Progenitor cell of endocrine pancreas (in vitro differentiated cells): ENCODE measurements at places on chromosomes 12 and 14.

GRCh38 chr12:47910981-47911380 is 6.2 kb upstream of the VDR start:
- H3K4me1 ChIP-seq, result peaks cover 6% of the 10 kb centered on the region
- no peak overlapping the region for H3K4me3 ChIP-seq
- no peak for DNase-seq
- H3K27me3 ChIP-seq, result peaks cover 40% of the 10 kb centered on the region

DNA sequence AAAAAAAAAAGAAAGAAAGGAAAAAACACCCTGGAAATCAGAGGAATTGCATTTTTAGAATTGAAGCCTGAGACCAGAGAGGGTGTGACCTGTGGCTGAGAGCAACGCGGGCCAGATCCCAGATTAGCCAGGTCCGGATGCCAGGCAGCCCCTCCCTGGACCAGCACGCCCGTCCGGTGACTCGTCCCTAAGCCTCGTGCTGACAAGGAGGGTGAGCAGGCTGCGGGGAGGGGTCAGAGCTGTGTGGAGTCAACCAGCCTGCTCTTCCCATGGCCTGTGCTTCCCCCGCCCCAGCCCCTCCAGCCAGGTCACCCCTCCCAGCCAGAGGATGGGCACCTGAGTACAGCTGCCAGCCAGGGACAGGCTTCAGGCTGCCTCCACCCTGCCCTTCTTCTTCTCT is 4.2 kb upstream of the KLC1 start:
- H3K27ac ChIP-seq, result no peak overlapping the region
- H3K27me3 ChIP-seq, result peaks cover 6% of the 10 kb centered on the region
- peaks cover 2% of the 10 kb centered on the region for H3K4me1 ChIP-seq
- no peak for DNase-seq

- DNase-seq, result no peak
- H3K27me3 ChIP-seq, result peaks cover 12% of the 10 kb centered on the region
- peak within 1 kb of the TSS; percentile 14 for H3K27ac ChIP-seq
- H3K36me3 ChIP-seq, result no peaks in the 10 kb centered on the region
Observed at GRCh38 chr12:12070674-12071656, at the start of gene BCL2L14. TSS of gene BCL2L14 (plus strand) at chr12:12070939. CDS start at chr12:12079306, 8,367 bp downstream.

DNA sequence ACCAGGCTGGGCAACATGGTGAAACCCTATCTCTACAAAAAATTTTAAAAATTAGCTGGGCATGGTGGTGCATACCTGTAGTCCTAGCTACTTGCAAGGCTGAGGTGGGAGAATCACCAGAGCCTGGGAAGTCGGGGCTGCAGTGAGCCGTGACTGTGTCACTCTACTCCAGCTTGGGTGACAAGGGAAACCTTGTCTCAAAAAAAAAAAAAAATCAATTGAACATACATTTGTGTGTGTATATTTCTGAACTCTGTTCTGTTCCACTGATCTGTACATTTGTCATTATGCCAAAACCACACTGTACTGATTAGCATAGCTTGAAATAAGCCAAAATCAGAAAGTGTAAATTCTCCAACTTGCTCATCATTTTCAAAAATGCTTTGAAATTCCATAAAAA is 254.6 kb downstream of the SOX5 start:
- no peaks in the 10 kb centered on the region for H3K27me3 ChIP-seq
- no peak for DNase-seq
- peaks cover 17% of the 10 kb centered on the region for H3K36me3 ChIP-seq
- no peak overlapping the region for H3K27ac ChIP-seq

DNA sequence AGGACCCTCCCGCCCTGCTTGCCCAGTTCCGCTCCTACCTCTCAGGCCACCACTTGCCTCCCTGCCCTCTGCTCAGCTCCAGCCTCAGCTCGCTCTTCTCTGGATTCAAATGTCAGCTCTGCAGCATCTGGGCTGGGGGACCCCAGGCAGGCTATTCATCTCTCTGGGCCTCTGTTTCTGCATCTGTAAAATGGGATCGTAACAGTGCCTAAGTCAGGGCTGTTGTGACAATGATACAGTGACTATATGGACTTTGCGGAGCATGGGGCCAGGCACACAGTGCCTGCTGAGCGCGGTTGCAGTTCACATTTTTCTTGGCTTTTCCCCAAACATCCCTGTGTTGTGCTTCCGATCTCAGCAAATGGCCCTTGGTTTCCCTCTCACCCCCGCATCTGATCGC is 2.8 kb downstream of the PHETA1 start:
- DNase-seq, result no peak
- peaks cover 5% of the 10 kb centered on the region for H3K27me3 ChIP-seq
- peak overlapping the region; percentile 42 for H3K27ac ChIP-seq
- peaks cover 14% of the 10 kb centered on the region for H3K36me3 ChIP-seq

- H3K4me3 ChIP-seq, result no peak overlapping the region
- no peak for DNase-seq
- peaks cover 4% of the 10 kb centered on the region for H3K4me1 ChIP-seq
- H3K27ac ChIP-seq, result no peak overlapping the region
Observed at GRCh38 chr14:90538095-90538494, 141.3 kb downstream of the CALM1 start.

DNA sequence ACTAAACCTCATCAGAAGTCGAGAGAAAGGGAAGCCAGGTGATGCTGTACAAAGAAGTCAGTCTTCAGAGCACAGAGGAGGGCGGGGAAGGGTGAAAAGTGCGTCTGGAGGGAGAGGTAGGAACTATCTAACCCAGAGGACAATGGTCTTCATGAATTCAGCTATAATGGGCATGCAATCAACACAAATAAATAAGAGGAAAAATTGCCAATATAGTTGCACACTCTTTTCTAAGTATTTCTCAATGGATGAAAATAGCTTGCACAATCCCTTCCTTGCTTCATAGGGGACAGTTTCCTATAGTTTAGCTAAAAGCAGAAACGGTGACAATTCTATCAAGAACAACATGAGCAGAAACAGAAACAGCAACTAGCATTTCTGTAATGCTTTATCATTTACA is 931.2 kb downstream of the AACS start:
- H3K27ac ChIP-seq, result no peak overlapping the region
- no peak for DNase-seq

- H3K36me3 ChIP-seq, result peaks cover 2% of the 10 kb centered on the region
- H3K4me3 ChIP-seq, result no peak overlapping the region
- no peak for DNase-seq
- no peaks in the 10 kb centered on the region for H3K4me1 ChIP-seq
- H3K27ac ChIP-seq, result no peak overlapping the region
Observed at GRCh38 chr14:54026671-54027070, 70.0 kb upstream of the BMP4 start.

GRCh38 chr14:73759183-73759713 is 45.1 kb upstream of the PNMA1 start:
- no peaks in the 10 kb centered on the region for H3K27me3 ChIP-seq
- peak overlapping the region; percentile 90 for H3K27ac ChIP-seq
- DNase-seq, result peak; percentile 38

- no peaks in the 10 kb centered on the region for H3K36me3 ChIP-seq
- no peak for DNase-seq
- no peak overlapping the region for H3K27ac ChIP-seq
- peaks cover 7% of the 10 kb centered on the region for H3K27me3 ChIP-seq
- no peak overlapping the region for H3K4me3 ChIP-seq
Observed at GRCh38 chr12:26187014-26187798, 8.2 kb upstream of the SSPN start.

- DNase-seq, result no peak
- peaks cover under 1% of the 10 kb centered on the region for H3K4me1 ChIP-seq
- peaks cover 2% of the 10 kb centered on the region for H3K36me3 ChIP-seq
- H3K4me3 ChIP-seq, result no peak overlapping the region
- no peaks in the 10 kb centered on the region for H3K27me3 ChIP-seq
Observed at GRCh38 chr14:102784892-102785594, 7.8 kb downstream of the TRAF3 start.

- no peak for DNase-seq
- H3K27ac ChIP-seq, result peak overlapping the region; percentile 79
- no peaks in the 10 kb centered on the region for H3K36me3 ChIP-seq
Observed at GRCh38 chr12:109863847-109864712, 16.3 kb downstream of the GLTP start.

DNA sequence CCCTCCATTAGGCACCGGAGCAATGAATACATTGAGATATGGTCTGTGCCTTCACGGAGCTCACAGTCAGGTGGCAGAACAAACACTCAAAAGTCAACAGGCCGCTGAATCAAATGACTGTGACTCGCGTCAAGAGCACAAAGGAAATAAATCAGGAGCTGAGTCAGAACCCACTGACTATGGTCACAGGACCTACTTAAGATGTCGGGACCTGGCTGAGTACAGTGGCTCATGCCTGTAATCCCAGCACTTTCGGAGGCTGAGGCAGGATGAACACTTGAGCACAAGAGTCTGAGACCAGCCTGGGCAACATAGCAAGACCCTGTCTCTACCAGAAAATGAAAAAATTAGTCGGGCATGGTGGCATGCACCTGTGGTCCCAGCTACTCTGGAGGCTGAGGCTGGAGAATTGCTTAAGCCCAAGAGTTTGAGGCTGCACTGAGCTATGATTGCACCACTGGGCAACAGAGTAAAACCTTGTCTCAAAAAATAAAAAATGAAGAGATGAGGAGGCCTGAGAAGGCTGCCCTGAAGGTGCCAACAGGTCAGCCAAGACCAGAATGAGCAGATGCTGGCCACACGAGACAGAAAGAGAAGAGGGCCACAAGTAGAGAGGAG is 19.9 kb downstream of the TMEM233 start:
- H3K27ac ChIP-seq, result no peak overlapping the region
- peaks cover 26% of the 10 kb centered on the region for H3K27me3 ChIP-seq
- no peaks in the 10 kb centered on the region for H3K4me1 ChIP-seq
- no peaks in the 10 kb centered on the region for H3K36me3 ChIP-seq

GRCh38 chr14:101402936-101403660 is 158.2 kb upstream of the DIO3 start:
- peaks cover 5% of the 10 kb centered on the region for H3K4me1 ChIP-seq
- peaks cover 20% of the 10 kb centered on the region for H3K27me3 ChIP-seq
- no peaks in the 10 kb centered on the region for H3K36me3 ChIP-seq
- H3K4me3 ChIP-seq, result no peak overlapping the region
- no peak overlapping the region for H3K27ac ChIP-seq

GRCh38 chr14:60661721-60662120 is 12.4 kb upstream of the SIX1 start:
- H3K4me3 ChIP-seq, result no peak overlapping the region
- H3K36me3 ChIP-seq, result no peaks in the 10 kb centered on the region
- DNase-seq, result no peak
- H3K27me3 ChIP-seq, result peaks cover 64% of the 10 kb centered on the region

GRCh38 chr12:904010-904414 is 45.5 kb downstream of the RAD52 start:
- no peak for DNase-seq
- H3K4me1 ChIP-seq, result peaks cover 3% of the 10 kb centered on the region
- no peaks in the 10 kb centered on the region for H3K27me3 ChIP-seq
- no peak overlapping the region for H3K4me3 ChIP-seq
- no peak overlapping the region for H3K27ac ChIP-seq
- peaks cover 51% of the 10 kb centered on the region for H3K36me3 ChIP-seq

DNA sequence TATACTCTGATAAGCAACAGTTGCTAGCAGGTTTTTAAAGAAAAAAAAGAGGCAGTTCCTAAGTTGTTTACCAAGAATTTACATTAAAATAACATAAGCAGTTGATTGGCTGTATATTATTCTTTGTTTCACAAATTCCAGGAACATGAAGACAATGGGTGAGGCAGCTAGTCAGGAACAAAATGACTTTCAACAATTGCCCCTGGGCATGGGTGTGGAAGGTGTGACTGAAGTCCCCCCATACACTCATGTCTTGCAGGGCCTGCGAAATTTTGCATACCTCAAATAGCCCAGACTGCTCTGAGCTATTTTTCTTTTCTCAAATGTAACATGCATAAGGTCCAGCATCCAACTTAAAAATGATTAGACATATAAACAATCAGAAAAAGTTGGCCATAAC is 267.2 kb upstream of the DIO3 start:
- H3K36me3 ChIP-seq, result peaks cover 12% of the 10 kb centered on the region
- no peak for DNase-seq
- no peak overlapping the region for H3K4me3 ChIP-seq
- H3K27ac ChIP-seq, result no peak overlapping the region
- H3K4me1 ChIP-seq, result peaks cover 6% of the 10 kb centered on the region

GRCh38 chr14:78701246-78701645 is 531.1 kb downstream of the NRXN3 start:
- no peaks in the 10 kb centered on the region for H3K36me3 ChIP-seq
- peaks cover 8% of the 10 kb centered on the region for H3K4me1 ChIP-seq
- no peak overlapping the region for H3K4me3 ChIP-seq
- H3K27ac ChIP-seq, result no peak overlapping the region

DNA sequence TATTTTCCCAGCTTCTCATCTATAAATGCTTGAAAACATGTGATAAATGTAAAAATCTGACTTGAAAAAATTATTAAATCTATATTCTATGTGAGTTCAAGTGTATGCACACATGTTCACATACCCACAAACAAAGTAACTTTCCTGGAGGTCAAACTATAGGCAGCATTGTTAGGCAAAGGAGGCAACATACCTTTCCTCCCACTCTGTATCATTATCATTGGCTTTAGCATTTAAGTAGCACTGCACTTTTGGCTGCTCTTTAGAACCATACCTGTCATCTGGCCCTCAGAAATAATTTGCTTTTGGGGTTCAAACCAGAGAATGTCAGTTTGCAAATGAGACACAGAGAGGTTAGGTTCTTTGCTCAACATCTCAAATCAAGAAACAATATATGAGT is 102.4 kb upstream of the CCDC196 start:
- no peak for DNase-seq
- peaks cover 7% of the 10 kb centered on the region for H3K4me1 ChIP-seq
- no peaks in the 10 kb centered on the region for H3K36me3 ChIP-seq
- peaks cover 3% of the 10 kb centered on the region for H3K27me3 ChIP-seq

GRCh38 chr12:5624486-5625272 is 192.8 kb downstream of the NTF3 start:
- no peak overlapping the region for H3K4me3 ChIP-seq
- H3K27me3 ChIP-seq, result peaks cover 67% of the 10 kb centered on the region
- H3K27ac ChIP-seq, result no peak overlapping the region
- H3K4me1 ChIP-seq, result no peaks in the 10 kb centered on the region
- no peaks in the 10 kb centered on the region for H3K36me3 ChIP-seq

- no peaks in the 10 kb centered on the region for H3K36me3 ChIP-seq
- H3K27me3 ChIP-seq, result peaks cover 12% of the 10 kb centered on the region
- DNase-seq, result no peak
- H3K4me3 ChIP-seq, result no peak overlapping the region
- peaks cover 7% of the 10 kb centered on the region for H3K4me1 ChIP-seq
Observed at GRCh38 chr12:124764870-124765580, 98.6 kb downstream of the SCARB1 start.

DNA sequence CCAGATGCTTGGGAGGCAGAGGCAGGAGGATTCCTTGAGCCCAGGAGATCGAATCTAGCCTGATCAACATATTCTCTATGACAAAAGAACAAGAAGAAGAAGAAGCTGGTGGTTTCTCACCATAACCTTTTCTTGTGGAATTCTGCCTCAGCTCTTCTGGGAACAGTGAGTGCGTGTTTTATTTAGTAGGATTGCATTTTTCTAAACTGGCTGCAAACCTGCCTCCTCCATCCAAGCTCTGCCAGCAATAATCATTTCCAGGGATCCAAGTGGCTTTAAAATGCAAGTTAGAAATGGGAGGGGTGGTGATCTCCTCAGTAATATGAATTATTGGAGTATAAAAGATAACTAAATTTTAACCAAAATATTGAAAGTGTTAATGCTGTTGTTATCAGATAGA is 46.1 kb upstream of the MMP17 start:
- DNase-seq, result no peak
- no peak overlapping the region for H3K27ac ChIP-seq
- no peaks in the 10 kb centered on the region for H3K27me3 ChIP-seq
- H3K4me3 ChIP-seq, result no peak overlapping the region

GRCh38 chr14:44988694-44989093 is 26.7 kb downstream of the TOGARAM1 start:
- no peak overlapping the region for H3K27ac ChIP-seq
- H3K27me3 ChIP-seq, result no peaks in the 10 kb centered on the region
- DNase-seq, result no peak
- H3K36me3 ChIP-seq, result peaks cover 2% of the 10 kb centered on the region
- no peak overlapping the region for H3K4me3 ChIP-seq
- H3K4me1 ChIP-seq, result no peaks in the 10 kb centered on the region

- no peak overlapping the region for H3K4me3 ChIP-seq
- H3K4me1 ChIP-seq, result no peaks in the 10 kb centered on the region
- no peak overlapping the region for H3K27ac ChIP-seq
- H3K36me3 ChIP-seq, result no peaks in the 10 kb centered on the region
Observed at GRCh38 chr12:46177837-46178608, 90.8 kb downstream of the SLC38A1 start.
